Fibroblast of skin of scalp (primary cell): ENCODE measurements at places on chromosomes 1 and 21.

- no peak for DNase-seq
Observed at GRCh38 chr1:95311014-95311413, 77.0 kb downstream of the RWDD3 start.

DNA sequence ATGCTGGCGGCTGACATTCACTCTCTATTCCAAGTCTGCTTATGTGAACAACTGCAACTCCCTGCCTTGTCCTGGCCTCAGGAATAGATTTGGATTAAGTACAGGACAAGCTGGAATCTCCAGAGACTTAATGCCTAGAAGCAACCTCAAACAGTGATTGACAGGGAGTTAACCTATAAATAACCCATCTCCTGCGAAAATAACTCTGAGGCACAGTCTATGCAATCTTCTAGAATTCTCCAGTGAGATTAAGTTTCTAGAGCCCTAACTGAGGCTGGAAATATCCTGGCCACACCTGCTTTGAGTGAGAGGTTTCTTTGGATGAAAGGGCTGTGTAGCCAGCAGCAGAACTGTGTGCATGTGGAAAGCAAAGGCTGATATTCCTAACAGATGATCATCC lies 25.3 kb upstream of the ATP1A1 start:
- DNase-seq, result no peak

DNA sequence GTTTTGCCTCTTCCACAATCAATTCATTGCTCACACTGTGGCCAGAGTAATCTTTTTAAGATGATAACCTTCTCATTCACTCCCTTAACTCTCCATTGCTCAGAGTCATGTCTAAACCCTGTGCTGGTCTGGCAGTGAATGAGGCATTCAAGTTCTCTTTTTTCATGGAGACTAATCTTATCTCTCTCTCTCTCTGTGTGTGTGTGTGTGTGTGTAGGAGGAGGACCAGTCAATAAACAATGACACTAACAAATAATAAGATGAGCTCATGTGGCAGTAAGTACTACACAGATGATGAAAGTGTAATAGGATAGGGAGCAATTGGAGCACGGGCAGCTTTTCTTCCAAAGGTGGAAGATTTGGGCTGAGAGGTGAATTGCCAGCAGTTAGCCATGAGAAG lies 122.0 kb upstream of the B3GALT2 start:
- no peak for DNase-seq

DNA sequence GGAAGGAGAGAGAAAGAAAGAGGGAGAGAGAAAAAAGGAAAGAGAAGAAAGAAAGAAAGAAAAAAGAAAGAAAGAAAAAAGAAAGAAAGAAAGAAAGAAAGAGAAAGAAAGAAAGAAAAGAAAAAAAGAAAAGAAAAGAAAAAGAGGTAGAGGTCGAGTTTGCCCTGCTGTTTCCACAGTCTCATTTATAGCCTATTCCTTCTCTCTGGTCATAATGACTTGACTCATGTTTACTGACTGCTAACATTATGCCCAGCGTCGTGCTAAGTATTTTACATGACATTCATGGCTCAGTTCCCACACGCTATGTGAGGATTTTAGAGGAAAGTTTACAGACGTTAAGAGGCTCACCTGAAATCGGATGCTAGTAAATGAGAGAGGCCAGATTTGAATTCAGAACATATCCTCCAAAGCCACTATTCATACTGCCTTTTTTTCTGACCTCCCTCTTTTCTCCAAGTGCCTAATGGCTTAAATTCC lies 263.0 kb downstream of the TNR start:
- DNase-seq, result no peak

DNA sequence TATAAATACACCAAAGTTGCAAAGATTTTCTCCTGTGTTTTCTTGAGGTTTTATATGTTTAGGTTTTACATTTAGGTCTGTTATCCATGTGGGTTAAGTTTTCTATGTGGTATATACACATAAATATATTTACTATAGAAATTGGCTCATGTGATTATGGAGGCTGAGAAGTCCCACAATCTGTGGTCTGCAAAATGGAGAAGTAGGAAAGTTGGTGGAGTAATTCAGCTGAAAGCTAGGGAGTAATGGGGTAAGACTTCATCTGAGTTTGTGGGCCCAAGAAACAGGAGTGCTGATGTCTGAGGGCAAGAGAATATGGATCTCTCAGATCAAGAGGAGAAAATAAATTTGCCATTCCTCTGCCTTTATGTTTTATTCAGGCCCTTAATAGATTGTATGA lies 146.0 kb downstream of the GPATCH2 start:
- DNase-seq, result no peak

DNA sequence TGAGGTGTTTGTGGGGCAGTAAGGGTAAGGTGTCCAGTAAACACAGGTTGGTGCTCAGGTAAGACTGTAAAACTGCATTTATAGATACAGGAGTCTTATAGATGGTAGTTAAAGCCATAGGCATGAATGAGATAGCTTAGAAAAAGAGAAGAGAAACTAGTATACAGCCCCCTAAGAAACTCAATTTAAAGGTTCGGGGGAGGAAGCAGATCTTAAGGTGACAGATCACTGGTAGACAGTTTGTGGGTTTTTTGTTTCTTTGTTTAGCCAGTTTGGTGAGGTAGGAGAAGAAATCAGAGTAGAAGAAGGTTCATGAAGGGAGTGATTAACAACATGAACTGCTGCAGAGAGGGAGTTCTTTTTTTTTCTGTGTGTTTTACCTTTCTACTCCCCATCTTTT lies 6.1 kb upstream of the AGO3 start:
- no peak for DNase-seq

GRCh38 chr1:4965346-4966075 lies 311.1 kb downstream of the AJAP1 start:
- DNase-seq, result no peak

- DNase-seq, result no peak
Observed at GRCh38 chr1:35633547-35633946, 7.8 kb downstream of the PSMB2 start.

DNA sequence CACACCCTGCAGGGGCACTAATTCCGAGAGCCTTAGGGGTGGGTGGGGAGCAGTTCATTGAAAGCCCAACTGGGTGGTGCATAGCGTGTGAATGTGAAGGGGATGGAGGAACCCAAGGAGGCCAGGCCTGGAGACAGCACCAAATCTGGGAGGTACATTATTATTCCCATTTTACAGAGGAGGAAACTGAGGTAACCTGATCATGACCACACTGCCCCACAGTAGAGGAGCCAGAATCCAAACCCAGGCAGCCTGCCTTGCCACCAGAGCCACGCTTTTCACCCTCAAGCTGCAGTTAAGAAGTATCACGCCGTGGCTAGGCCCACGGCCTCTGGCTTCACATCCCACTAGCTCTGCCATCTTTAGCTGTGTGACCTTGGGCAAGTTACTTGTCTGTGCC lies 633 bp upstream of the BSND start:
- DNase-seq, result no peak

GRCh38 chr1:202173993-202174392 lies 13.6 kb upstream of the PTPN7 start:
- DNase-seq, result no peak

DNA sequence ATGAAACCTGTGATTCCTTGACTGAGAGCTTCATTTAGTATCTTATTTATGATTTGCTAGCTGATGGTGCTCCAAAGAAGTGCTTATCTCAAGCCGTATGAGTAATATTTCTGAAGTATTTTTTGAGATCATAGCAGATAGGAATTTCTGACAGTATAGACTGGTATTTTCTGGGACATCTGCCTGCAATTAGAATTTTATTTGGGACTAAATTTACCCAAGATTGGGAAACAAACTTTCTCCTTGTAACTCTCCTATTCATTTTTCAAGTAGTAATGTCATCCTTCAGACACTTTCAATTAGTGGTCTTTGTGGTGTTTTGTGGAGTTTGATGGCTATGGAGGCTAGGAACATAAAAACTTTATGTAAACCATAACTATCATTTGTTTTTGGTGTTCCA lies 597.2 kb upstream of the ZP4 start:
- peak; percentile 61 for DNase-seq

DNA sequence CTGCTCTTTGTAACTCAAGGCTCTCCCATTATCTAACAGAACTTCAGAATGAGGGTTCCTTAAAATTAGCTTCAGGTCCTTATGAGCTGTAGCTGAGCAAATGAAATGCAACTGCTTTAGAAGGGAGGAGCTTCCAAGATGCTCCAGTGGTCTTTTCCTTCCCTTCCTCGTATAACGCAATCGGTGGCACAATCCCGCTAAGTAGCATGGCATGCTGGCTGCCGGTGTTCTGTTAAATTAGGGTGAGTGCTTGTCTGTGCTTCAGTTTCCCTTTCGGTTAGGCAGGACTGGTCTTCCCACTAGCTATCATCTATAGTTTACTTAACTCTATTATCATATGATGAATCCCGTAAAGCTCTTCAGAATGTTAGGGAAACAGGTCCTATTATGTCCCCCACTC lies 917 bp downstream of the KIAA0040 start:
- no peak for DNase-seq

DNA sequence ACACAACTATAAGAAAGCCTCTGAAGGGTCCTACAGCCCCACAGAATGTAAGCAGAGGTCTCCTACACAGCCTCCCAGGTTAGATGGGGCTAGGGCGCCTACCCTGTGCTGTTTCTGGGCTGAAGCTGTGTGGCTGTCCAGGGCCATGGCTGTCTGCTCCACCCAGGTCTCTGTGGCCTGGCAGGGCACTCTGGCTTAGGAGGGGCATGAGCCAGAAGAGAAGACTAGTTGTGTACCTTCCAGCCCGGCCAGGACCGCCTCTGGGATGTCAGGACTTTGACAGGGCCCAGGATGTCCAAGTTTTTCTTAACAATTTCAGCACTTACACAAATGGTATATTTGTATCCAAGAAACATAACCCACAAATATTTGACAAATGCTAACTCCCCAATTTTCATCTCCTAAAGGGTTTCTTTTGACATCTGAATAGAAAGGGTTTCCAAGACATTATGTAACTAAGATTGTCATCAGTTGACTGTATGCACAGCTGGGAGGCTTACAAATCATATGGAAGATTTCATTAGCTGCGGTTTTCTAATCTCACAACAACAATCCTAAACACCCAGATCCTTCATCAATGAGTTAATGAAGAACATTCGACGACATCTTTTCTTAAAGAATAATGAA lies 80.5 kb downstream of the HSF2BP start:
- peak; percentile 81 for DNase-seq

DNA sequence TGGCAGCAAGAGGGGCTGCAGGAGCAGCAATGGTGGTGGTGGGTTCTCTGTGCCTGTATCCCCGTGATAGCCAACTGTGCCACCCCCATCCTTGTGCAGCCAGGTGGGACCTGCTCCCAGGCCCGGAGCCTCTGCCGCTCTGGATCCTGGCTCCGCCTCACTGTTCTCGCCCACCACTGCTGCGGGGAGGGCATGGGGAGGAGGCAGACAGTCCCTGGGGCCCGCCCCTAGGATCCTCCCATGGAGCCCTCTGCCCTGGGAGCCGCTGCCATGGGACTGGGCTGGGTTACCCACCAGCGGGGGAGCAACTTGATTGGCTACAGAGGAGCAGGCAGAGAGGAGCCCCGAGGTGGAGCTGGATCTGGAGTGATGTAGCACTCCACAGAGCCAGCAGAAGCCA lies 31.6 kb downstream of the CD1D start:
- DNase-seq, result no peak
